ENCODE measurements at places on chromosomes 11 and 22.

DNA sequence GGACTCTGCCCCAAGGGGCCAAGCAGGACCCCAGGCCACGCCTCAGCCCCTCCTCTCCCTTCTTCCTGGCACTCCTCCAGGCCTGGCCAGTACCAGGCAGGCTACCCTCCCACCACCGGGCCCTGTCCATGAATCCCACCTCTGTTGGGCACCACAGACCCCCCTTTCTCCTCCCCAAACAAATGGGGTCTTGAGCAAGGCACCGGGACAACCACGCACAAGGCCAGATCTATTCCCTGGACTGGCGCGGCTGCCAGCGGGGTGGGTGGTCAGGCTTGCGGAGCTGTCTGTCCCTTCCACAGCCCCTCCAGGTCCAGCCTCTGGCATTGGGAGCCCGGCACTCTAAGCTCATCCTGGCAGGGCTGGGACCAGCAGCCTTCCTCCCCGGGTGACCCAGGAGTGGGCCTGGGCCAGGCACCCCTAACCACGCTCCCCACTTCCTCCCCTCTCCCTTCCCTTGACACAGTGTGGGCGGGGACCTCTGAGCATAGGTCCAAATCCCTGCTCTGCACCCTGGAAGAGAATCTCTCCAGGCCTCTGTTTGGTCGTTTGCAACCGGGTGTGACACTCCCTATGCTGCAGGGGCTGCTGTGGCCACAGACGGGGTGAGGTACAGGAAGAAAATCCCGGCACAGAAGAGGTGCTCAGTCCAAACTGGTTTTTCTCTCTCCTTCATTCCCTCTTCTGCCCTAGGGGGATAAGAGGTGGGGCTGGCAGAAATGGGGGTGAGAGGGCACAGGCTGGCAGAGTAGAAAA is 14.6 kb downstream of the ELFN2 start:
- DNase-seq, result no peak

DNA sequence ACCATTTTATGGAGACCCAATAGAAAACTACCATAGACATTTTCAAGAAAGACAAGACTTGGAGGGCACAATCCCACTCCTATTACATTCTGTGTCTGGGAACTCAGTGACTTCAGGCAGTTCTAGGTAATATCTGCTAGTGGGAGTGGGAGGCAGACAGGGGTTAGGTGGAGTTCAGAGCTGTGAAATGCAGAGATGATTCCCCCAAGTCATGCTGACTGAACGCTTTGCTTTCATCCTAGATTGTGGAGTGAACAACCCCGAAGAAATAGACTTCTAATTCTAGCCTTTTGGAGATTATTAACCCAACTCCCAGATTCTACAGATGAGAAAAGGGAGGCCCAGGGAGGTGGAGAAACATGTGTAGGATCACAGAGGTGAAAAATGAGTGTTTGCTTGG is 437.8 kb upstream of the CADM1 start:
- no peak for DNase-seq

DNA sequence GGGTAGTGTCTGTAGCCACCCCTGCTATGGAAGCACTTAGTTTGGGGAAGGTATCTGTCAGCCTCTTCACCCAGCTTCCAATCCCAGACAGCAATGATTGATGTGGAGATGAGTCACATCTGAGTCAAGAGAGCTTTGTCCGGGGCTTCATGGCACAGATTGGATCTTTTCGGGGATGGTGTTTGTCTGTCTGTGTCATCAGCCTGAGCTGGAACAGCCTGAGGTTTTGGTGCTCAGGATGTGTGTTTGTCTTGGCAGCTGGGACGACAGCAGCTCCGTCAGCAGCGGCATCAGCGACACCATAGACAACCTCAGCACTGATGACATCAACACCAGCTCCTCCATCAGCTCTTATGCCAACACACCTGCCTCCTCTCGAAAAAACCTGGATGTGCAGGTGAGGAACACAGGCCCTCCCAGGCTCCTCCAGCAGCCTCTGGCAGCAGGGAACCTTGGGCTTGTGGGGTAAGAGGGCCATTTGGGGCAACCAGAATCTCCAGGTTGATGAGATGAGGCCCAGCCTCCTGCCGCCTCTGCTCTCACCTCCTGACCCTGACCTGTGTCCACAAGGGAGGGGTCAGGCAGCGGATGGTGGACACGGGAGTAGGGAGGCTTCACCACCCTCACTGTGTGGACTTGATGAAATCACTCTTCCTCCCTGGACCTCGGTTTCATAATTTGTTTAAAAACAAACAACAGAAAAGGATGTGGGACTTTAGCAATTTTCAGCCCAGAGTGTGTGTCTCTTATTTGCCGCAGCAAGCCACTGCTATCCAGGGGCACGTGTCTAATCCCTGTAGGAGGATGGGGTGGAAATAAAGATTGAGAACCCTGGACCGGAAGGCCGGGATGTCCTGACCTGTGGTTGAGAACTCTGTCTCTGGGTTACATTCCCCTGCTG is 124.3 kb downstream of the DBX1 start:
- DNase-seq, result peak; percentile 88

GRCh38 chr11:14638561-14638960 is 5.0 kb upstream of the PDE3B start:
- DNase-seq, result no peak

DNA sequence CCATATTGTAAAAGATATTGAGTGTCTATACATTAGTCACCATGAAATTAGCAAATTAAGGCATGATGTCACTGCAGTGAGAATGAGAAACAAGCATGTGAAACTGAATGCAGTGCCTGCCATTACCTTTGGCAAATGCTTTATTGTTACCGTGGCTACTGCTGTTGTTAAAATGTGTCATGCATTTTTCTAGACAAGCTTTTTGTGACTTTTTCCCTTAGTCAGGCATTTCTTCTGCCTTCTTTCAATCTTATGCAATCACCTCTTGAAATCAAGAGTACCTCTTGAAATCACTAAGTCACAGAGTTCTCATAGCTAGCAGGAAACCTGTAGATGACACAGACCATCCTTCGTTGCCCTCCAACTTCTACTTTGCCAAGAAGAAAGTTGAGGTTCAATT is 461.7 kb upstream of the TENM4 start:
- DNase-seq, result no peak

GRCh38 chr11:73971175-73971719 is 11.4 kb downstream of the UCP2 start:
- DNase-seq, result no peak

- DNase-seq, result peak; percentile 72
Observed at GRCh38 chr11:17673951-17674350, 45.4 kb upstream of the MYOD1 start.

GRCh38 chr11:64865286-64866172 is 12.9 kb downstream of the EHD1 start:
- peak; percentile 91 for DNase-seq

DNA sequence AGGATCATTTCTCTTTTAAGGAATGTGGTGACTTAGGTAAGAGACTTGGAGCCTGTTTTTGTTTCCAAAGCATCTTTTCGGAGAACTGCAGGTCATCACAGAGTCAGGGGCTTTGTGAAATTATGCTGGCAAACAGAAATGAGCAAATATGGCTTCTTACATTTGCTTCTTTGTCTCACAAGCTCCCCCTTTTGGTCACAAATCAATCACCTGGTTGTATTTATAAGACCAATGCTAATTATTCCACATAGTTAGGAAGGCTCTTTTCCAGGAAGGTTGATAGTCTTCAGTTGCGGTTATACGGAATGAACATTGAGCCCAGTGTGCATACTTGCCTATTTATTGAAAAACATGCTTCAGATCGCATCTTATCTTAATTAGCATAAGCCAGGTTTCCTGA is 34.6 kb upstream of the CEP126 start:
- peak; percentile 71 for DNase-seq

GRCh38 chr11:7696424-7696823 is 9.9 kb downstream of the OVCH2 start:
- no peak for DNase-seq

DNA sequence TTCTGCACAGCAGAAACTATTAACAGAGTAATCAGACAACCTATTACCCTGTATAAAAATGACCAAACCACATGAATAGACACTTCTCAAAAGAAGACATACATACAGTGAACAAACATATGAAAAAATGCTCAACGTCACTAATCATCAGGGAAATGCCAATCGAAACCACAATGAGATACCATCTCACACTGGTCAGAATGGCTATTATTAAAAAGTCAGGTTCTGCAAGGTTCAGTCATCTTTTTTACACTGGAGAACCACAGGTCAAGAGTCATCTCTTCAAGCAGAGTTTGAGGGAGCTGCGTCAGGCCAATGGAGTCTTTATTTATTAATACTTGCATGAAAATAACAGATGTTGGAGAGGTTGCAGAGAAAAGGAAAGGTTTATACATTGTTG is 40.4 kb downstream of the RCN1 start:
- peak; percentile 79 for DNase-seq

DNA sequence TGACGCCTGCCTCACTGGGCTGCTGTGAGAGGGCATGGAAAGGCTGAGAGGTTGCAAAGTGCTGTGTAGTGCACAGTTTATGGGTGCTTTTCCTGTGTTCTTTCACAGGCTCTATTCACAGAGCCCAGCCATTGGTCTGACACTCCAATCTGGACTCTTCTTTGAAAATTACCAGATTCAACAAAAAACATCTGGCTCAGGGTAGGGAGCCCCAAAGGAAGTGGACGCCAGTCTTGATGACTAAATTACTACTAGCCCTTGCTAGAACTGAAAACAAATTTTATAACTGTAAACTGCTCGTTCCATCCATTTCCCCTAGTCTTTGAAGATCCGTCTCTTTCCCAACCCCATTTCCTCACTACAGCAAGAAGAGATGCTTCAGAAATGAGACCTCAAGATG is 178.6 kb downstream of the TENM4 start:
- DNase-seq, result no peak

GRCh38 chr11:61413496-61413895 is 16.3 kb downstream of the CPSF7 start:
- DNase-seq, result peak; percentile 18

DNA sequence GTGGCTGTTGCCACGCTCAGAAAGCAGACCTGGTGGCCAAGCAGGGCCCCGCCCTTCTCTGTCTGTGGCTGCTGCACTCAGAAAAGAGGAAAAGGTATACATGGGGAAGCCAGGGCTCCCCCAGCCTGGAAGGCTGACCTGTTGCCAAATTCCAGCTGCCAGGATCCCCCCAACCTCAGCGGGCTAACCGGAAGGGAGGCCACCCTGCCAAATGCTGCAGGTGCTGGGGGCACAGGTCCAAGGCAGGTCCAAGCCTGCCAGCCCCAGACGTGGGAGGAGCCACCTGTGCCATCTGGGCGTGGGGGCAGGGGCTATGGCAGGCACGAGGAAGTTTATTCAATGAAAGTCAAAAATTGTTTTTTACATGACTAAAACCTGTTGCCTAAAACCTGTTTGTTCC is 2.6 kb downstream of the NPTXR start:
- no peak for DNase-seq

DNA sequence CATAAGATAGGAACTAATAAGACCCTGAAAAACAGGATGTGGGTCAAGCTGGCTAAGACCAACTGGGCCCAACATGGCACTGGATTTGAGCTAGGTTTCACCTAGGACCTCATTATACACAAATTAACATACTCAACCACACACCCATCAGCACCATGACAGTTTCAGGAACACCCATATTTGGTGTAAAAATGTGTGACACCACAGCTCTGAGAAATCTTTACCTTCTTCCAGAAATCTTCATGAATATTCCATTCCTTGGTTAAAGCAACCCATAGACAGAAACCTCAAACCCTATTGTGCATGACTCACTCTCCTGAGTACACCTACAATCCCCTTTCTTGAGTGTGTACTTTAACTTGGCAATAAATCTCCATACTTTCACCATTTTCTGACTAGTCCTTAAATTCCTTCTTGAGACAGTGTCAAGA is 378.8 kb downstream of the DYNC2H1 start:
- DNase-seq, result no peak

- DNase-seq, result no peak
Observed at GRCh38 chr11:67415501-67416304, at the start of gene CARNS1. CARNS1 (plus strand) TSS chr11:67415678; CDS start chr11:67416200, 522 bp downstream.

- DNase-seq, result no peak
Observed at GRCh38 chr11:134652586-134653255, 240.7 kb upstream of the B3GAT1 start.

DNA sequence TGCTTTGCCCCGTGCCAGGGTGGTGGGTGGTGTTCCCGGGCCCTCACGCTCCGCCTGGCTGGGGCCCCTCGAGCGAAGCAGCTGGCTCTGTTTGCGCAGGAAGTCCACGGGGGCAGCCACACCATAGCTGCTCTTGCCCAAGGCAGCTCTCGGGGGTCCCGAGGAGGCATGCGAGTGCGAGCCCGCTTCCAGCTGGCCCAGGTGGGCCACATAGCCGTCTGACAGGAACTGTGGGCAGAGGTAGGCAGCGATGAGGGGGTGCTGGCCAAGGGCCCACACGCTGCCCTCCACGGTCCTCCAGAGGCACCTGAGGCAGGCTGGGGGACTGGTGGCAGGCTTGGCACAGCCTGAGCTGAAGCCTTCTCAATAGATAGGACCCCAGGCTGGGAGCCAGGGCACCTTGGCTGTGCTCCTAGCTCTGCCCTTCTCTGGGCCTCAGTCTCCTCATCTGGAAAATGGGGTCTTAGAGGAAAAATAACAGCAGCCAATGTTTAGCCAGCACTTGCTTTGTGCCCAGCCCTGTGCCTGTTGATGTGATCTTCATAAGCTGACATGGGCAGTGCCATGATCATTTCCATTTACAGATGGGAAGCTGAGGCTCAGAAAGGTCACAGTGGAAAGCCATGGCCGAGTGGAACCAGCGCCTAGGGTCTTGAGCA is 9.4 kb downstream of the AIP start:
- no peak for DNase-seq

DNA sequence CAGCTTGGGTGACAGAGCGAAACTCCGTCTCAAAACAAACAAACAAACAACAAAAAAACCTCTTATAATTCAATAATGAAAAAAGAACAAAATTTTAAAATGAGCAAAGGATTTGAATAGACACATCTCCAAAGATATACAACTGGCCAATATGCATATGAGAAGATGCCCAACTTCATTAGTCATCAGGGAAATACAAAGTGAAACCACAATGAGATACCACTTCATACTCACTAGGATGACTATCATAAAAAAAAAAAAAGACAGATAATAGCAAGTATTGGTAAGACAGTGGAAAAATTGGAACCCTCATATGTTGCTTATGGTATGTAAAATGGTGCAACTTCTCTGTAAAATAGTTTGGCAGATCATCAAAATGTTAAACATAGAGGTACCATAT is 28.7 kb upstream of the BARX2 start:
- DNase-seq, result peak; percentile 13

Measured in EL (cell line).